Right ventricle myocardium inferior (tissue), 1 donor: ENCODE measurements at places on chromosomes 3 and 15. TPM values are rescaled to one million over a fixed set of nuclear protein-coding genes. Genes with fewer than 3 reads are reported as not detected.

Gene CCR9
- not detected for total RNA-seq

Gene C3orf49
- not detected for total RNA-seq

Gene THRB
- 25.9 TPM for total RNA-seq

Gene C15orf61
- total RNA-seq = 11.9 TPM

Gene CCR4
- total RNA-seq = 0.08 TPM

Gene ADAMTSL3
- 11.5 TPM for total RNA-seq

Gene ZNF860
- 0.27 TPM for total RNA-seq

Gene ALG1L2
- not detected for total RNA-seq

Gene IQCF5
- total RNA-seq = not detected

Gene PRKAR2A
- 57.9 TPM for total RNA-seq

Gene VEPH1
- total RNA-seq = 0.41 TPM

Gene WNT7A
- not detected for total RNA-seq

Gene CASR
- not detected for total RNA-seq

Gene PIK3CA
- total RNA-seq = 21.1 TPM

Gene KBTBD12
- 29.7 TPM for total RNA-seq

Gene SPTSSB
- 0.57 TPM for total RNA-seq

Gene TF
- total RNA-seq = 15.7 TPM

Gene SPCS1
- total RNA-seq = 85.0 TPM

Gene EFCAB12
- not detected for total RNA-seq

Gene TMOD3
- total RNA-seq = 19.2 TPM

Gene COL7A1
- total RNA-seq = 14.9 TPM

Gene TGFBR2
- 186 TPM for total RNA-seq

Gene SLC51B
- not detected for total RNA-seq

Gene GCHFR
- 8.1 TPM for total RNA-seq

Gene PLA2G4B
- 5.8 TPM for total RNA-seq

Gene CADPS
- 10.4 TPM for total RNA-seq

Gene PLOD2
- 19.7 TPM for total RNA-seq

Gene MOBP
- not detected for total RNA-seq

Gene DAZL
- total RNA-seq = not detected

Gene PLA2G4D
- total RNA-seq = not detected

Gene TMC3
- total RNA-seq = not detected

Gene SPSB4
- 7.1 TPM for total RNA-seq

Gene BFSP2
- total RNA-seq = not detected

Gene SERINC4
- total RNA-seq = 0.30 TPM

Gene VPS8
- 46.1 TPM for total RNA-seq

Gene GCSAM
- not detected for total RNA-seq

Gene UROC1
- total RNA-seq = not detected

Gene SCN11A
- 0.08 TPM for total RNA-seq

Gene TNFAIP8L3
- total RNA-seq = 8.5 TPM

Gene ARPP21
- not detected for total RNA-seq

Gene DCLK3
- 0.41 TPM for total RNA-seq

Gene ZNF662
- total RNA-seq = 4.1 TPM

Gene TMEM207
- total RNA-seq = not detected

Gene DLL4
- total RNA-seq = 11.1 TPM

Gene DLEC1
- 0.08 TPM for total RNA-seq

Gene CP
- 3.4 TPM for total RNA-seq
